ENCODE measurements at places on chromosomes 12 and 14.

- no peak for DNase-seq
Observed at GRCh38 chr12:15540469-15540872, 218.2 kb downstream of the PTPRO start.

DNA sequence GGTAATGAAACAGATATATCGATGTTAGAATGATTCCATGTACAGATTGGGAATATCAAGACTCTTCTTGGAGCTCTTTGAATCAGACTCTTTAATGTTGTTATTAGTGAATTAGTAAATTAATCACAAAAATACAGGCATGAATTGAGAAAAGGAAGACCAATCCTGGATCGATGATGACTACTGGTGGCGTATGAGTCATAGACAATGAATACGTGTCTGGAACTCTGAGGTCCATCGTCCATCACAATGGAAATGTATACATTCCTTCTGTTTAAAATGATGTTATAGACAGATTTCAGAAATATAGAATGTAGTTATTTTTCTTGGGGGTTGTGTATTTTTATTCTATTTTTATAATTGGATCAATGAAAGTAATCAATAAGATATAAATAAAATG lies 80.2 kb upstream of the RTL1 start:
- DNase-seq: no peak

DNA sequence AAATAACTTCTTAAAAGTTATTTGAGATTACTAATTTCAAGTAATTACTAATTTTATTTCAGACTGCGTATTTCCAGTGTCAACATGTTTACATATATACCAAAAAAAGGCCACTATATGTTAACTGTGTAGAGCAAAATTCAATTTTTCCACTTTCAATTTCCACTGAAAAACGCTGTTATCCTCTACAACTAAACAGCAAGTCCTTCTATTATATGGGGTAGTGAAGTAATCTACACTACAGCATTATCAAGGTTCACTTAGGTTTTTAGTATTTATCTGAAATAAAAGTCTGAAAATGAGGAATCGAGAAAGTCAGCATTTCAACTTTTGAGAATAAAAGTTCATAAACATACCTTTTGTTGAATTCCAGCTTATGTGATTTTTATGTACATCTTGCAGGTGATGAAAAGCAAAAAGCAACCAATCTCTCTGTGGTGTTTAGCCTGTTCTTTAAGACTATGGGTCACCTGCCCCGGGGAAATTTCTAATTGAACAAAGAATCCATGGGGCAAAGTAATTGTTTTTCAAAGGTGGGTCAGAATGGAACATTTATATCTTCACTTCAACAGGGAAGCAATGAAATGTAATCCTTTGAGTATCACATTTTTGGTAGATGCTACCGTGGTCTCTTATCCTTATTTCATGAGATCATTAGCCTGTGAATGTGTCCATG lies 3.3 kb downstream of the BTG1 start:
- DNase-seq: no peak

DNA sequence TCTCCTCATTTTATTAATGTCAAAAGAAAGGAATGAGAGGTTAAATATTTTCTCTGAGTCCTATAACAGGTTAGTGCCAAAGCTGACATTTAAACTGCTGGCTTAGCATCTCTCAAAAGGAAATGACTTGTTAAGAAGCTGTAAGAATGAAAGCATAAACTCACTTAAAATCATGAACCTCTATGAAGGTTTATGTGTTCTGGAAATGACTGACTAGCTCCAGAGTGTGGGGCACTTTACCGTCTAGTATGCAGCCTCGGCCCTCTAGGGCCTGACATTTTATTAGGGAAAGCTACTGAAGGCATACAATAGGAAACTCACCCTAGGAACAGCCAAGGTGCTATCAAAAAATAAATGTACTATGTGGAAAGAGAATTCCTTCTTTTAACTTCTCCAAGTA lies 35.1 kb downstream of the SPX start:
- no peak for DNase-seq

DNA sequence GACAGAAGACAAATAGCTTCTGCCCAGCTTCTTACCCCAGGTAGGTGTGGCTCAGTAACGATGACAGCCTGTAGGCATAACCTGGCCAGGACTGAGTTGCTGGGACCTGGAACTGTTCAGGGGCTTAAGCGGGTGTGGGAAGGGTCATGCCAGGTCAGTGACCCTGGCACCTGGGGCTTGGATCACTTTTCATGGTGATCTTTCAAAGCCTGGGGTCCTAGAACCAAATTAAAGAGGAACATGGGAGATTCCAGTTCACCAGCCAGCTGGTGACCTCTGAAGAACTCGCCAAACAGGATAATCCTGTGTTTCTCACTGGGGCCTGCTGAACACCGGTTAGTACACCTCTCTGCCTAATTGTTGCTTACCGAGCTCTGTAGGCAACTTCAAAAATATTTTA lies 102.6 kb upstream of the LMNTD1 start:
- DNase-seq: no peak

- DNase-seq: no peak
Observed at GRCh38 chr12:53049571-53050318, at the start of gene TNS2. Gene TNS2, plus strand, starts transcription at chr12:53050065. Its CDS starts 121 bp downstream, at chr12:53050186.

GRCh38 chr14:91246051-91246852 lies 1.7 kb upstream of the GPR68 start:
- no peak for DNase-seq

DNA sequence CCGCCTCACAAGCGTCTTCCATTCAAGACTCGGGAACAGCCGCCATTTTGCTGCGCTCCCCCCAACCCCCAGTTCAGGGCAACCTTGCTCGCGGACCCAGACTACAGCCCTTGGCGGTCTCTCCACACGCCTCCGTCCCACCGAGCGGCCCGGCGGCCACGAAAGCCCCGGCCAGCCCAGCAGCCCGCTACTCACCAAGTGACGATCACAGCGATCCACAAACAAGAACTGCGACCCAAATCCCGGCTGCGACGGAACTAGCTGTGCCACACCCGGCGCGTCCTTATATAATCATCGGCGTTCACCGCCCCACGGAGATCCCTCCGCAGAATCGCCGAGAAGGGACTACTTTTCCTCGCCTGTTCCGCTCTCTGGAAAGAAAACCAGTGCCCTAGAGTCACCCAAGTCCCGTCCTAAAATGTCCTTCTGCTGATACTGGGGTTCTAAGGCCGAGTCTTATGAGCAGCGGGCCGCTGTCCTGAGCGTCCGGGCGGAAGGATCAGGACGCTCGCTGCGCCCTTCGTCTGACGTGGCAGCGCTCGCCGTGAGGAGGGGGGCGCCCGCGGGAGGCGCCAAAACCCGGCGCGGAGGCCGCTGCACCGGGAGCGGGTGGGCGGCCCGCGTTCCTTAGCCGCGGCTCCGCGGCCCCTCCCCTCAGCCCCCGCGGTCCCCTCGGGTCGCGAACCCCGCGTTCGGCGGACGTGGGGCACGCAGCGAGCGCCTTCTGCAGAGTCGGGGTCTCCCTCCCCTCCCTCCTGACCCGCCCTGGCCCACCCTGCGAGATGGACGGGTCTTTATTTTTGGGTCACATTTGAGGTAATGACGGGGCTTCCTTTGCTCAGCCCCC lies at the start of gene UBC:
TSS of gene UBC (minus strand) at position 259 of the 847 bp plus-strand sequence. CDS start 879 bp downstream, outside the sequence.
- DNase-seq: no peak

DNA sequence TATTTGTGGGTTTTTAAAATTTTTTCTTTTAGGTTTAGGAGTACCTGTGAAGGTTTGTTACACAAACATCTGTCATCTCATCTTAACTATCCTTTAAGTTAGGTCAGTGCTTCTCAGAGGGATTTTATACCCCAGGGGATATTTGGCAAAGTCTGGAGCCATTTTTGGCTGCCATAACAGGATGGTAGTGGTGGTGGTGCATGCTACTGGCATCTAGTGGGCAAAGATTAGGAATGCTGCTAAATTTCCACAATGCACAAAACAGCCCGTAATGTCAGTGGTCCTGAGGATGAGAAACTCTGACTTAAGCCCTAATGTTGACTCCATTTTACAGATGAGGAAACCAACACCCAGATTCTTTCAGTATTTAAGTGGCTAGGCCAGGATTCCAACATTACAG lies 85.2 kb upstream of the MYF6 start:
- DNase-seq: no peak

GRCh38 chr12:66398931-66399910 lies 96.9 kb downstream of the HELB start:
- DNase-seq: no peak

- DNase-seq: no peak
Observed at GRCh38 chr12:33427071-33427470, 12.5 kb downstream of the SYT10 start.

GRCh38 chr14:59601056-59601455 lies 24.4 kb upstream of the CCDC175 start:
- DNase-seq: no peak

DNA sequence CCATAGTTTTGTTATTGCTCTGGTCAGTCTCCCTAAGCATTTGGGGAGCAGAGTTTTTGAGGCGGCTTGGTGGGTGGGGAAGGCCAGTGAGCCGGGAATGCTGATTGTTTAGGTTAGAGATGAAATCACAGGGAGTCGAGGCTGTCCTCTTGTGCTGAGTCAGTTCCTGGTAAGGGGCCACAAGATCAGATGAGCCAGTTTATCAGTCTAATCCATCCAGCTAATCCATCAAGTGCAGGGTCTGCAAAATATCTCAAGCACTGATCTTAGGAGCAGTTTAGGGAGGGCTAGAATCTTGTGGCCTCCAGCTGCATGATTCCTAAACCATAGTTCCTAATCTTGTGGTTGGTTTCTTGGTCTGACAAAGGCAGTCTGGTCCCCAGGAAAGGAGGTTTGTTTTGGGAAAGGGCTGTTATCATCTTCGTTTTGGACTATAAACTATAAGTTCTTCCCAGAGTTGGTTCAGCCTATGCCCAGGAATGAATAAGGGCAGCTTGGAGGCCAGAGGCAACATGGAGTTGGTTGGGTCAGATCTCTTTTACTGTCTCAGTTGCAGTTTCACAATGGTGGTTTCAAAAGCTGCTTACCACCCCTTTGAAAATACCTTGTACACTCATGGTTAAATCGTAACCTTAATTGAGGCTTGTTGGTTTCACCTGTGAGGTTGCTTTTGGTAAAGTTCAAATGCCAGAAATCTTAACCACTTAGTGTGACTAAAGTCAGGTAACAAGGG lies 33.6 kb upstream of the HIGD1C start:
- no peak for DNase-seq

GRCh38 chr14:93023039-93023438 lies 92.7 kb downstream of the ITPK1 start:
- DNase-seq: no peak

DNA sequence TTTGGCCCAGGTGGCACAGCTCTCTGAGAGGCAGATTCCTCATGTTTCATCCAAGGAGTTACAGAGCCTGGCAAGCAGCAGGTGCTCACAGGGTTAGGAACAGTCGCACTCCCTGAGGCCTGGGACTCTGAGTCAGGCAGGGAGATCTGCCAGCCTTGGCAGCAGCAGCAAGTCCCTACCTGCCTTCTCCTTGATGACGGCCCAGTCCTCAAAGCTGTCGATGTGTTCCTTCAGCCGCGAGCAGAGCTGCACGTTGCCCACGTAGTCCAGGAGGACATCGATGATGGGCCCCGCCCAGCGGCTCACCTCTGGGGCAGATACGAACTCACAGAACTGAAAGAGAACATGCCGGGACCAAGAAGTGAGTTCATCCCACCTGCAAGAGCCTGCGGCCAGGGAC lies 10.4 kb downstream of the FAM181A start:
- no peak for DNase-seq

GRCh38 chr14:90624732-90625400 lies 191.4 kb downstream of the TTC7B start:
- no peak for DNase-seq

DNA sequence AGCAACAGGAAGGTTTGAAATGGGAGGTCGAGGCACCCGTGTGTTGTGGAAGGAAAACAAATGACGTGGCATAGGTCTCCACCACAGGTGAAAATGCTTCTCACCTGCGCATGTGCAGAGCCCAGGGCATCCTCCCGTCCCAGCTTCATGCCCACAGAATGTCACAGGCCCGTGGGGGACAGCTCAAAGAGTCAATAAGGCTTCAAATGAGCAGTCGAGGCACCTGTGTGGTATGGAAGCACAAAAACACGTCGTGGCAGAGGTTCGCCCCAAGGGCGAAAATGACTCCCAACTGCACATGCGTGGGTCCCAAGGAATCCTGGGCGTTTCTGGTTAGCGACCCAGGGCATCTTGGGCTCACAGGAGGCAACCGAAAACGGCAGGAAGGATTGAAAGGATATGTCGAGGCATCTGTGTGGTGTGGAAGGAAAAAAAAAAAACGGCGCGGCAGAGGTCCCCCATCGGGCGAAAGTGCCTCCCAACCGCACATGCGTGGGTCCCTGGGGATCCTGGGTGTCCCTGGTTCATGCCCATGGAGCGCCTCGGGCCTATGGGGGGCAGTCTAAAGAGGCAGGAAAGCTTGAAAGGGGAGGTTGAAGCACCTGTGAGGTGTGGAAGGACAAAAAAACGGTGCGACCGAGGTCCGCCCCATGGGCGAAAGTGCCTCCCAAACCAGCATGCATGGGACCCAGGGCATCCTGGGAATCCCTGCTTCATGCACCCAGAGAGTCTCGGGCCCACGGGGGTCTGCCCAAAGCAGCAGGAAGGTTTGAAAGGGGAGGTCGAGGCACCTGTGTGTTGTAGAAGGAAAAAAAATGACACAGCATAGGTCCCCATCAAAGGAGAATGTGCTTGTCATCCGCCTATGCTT lies 578.5 kb downstream of the ALG10 start:
- no peak for DNase-seq

DNA sequence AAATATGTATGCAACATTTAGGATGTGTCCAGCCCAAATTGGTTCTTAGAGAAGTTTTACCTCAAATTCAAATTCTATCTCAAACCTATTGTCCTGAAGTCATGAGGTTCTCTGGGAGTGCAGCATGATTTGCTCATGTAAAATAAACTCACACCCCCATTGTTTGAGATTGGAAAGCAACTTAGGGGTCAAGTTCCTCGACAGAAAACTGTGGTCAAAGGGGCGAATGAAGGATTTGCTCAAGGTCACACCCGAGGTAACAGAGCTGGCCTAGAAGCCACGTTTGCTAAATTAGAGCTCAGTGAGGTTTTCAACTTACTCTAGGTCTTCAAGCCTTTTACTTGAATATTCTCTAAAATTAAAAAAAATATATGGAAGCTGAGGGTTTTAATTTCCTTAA lies 197.7 kb upstream of the GZMB start:
- DNase-seq: no peak

DNA sequence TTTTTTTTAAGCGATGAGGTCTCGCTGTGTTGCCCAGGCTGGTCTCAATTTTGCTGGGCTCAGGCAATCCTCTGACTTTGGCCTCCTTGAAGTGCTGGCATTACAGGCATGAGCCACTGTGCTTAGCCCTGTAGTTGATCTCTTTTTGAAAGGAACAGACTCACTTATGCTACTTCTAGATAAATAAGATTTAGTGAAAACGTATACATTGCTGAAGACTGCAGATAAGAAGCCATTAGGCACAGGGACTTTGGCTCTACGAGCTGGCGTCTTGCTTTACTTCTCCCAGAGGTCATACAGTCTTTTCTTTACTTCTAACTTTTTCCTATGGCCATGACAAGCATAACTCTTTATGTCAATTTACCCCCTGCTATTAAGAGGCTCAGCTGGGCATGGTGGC lies 9.4 kb downstream of the PTGR2 start:
- no peak for DNase-seq

GRCh38 chr12:18583655-18584054 lies 154.2 kb downstream of the PLCZ1 start:
- DNase-seq: no peak

GRCh38 chr12:47717046-47717442 lies 8.2 kb downstream of the ENDOU start:
- DNase-seq: no peak

All from AML-193 (cell line).